ENCODE measurements at places on chromosomes 3 and 15.

DNA sequence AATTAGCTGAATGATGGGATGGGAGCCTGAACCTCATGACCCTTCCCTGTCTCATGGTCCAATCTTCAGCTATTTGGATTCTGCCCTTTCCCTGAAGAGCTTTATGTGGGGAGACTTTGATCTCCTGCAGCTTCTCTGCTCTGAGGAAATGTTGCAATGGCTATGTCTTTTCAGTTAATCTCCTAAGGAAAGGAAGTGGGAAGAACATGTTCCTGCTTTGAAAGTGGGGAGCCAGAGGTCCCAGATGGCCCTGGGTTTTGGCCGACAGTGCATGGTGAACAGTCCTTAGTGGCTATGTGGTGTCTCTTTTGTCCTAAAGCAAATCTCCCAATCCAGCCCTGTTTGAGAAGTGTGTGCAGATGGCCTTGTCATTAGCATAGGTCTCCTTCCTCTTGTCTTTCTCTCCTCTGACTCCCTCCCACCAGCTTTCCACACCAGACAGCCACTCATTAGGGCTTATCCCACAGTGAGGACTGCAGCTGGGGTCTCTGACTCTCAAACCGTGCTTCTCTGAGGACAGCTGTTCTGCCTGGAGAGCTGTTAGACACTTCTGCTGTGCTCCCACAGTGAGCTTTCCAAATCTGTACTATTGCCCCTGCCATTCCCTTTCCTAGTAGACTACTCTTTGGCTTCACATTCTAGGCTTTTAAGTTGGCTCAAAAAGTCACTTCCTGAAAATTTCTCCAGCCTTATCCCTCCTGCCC lies 365.8 kb upstream of the UMPS start:
- DNase-seq = no peak

- peak; percentile 88 for DNase-seq
These were observed 549.6 kb upstream of the CCDC54 start for GRCh38 chr3:106827515-106828213.

- DNase-seq = no peak
These were observed 52.8 kb downstream of the FAM43A start for GRCh38 chr3:194738254-194739093.

DNA sequence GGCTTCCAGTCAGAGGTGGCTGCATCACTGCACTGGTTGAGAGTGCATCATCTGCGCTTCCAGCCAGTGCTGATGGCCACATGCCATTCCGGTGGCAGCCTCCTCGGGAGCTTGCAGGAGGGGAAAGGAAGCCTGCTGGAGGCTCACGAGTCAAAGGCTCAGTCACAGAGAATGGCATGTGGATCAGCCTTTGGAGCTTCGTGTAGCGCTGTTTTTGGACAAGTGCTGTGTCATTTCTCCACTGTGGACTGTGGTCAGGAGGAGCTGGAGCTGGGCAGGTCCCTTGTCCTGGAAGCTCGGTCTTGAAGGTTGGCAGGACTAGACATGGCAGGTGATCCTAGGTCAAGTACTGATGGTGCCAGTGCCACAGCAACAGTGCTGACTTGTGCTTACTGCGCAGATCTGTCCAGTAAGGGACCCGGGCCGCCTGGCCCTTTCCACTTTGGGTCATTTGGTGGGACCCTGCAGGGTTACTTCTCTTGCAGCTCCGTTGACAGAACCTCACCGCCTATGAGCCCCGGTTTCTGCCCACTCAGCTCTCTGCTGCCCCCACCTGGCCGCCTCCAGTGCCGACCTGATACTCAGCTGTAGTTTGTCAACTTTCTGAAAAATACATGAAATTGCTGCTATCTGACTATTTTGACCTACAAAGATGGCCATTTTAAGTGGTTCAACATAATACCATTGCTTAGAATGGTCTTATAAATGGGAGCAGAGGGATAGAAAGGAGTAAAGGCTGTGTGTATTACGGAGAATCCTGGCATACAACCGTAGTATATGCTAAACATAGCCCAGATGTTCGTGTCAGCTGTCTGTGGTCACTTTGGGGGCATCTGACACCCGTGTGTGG lies 27.6 kb upstream of the TRPM1 start:
- peak; percentile 19 for DNase-seq

GRCh38 chr3:45626096-45626887 lies 31.7 kb downstream of the LIMD1 start:
- no peak for DNase-seq

DNA sequence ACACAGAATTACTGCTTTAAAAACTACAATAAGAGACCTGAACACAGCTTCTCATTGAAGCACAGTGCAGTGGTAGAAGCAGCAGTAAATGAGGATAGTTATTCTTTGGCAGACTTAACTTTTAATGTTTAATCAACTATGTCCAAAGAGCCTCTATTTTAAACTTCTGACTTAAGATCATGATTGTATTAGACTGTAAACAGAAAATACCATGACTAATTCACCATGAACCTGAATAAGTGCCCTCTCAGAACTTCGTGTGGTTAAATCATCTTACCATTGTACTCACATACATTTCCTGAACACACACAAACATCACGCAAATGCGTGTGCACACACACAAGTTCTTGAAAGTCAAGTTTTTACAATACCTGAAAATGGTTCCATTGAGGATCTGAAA lies 13.9 kb downstream of the CEP152 start:
- peak; percentile 58 for DNase-seq

DNA sequence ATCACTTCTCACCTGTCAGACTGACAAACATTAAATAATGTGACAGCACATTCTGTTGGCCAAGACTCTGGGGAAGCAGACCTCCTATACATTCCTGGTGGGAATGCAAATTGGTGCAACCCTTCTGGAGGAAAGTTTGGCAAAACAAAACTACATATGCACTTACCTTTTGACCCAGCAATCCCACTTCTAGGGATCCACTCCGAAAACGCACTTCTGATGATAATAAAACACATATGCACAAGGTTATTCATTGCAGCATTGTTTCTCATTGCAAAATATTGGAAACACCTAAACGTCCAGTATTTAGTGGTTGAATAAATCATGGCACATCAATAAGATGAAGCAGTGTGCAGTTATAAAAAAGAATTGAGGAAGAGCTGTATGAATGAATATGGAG lies 145.5 kb upstream of the ABHD17C start:
- DNase-seq = no peak

- DNase-seq = peak; percentile 68
These were observed 1.3 kb upstream of the ZBTB47 start for GRCh38 chr3:42652251-42652610.

DNA sequence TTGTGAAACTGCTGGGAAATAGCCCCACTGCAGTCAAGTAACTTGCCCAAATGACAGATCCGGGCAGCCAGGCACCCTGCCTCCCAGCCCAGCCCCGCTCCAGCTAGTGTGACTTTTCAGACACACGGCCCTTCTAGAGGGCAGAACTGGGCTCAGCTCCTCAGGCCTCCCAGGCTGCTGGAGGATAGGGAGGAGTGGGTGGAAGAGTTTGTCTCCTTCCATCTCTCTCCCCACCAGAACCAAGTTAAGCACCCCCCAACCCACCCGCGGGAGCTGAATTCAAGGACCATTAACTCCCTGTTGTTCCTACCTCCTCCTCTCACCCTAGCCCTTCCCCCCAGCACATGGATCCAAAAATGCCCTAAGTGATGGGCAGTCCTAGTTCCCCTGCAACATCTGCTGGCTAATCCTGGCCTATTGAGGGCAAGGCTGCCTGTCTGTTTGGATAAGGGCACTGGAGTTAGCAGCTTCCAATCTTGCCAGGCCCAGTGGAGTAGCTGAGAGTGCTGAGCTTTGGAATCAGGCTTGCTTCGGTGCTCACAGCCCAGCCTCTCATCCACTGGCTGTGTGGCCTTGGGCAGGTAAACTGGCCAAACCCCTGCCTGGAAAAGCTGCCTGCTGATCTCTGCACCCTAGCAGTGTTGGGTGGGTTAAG lies 3.1 kb downstream of the CCDC33 start:
- no peak for DNase-seq

DNA sequence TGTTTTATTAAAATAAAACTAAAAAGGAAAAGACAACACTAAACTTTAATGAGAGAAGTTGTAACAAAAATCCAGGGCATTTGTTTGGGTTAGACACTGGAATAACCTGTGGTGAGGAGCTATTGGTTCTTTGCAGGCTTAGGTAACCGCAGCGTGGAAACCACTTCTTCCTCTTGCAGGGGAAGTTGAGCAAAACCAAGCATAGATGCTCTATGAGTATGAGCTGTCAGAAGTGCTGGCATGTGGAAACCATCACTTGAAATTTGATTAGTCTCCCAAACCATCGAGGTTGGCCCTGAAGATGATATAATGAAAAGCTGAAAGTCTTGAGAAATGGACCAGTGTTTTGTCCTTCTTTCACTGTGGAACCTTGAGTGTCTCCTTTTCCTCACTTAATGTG lies 127.1 kb upstream of the RBMS3 start:
- no peak for DNase-seq

- no peak for DNase-seq
These were observed 101.5 kb upstream of the IL12A start for GRCh38 chr3:159887168-159887567.

GRCh38 chr3:150101016-150101415 lies 130.3 kb upstream of the PFN2 start:
- no peak for DNase-seq

GRCh38 chr3:48196611-48197010 lies 8.4 kb upstream of the CDC25A start:
- no peak for DNase-seq

DNA sequence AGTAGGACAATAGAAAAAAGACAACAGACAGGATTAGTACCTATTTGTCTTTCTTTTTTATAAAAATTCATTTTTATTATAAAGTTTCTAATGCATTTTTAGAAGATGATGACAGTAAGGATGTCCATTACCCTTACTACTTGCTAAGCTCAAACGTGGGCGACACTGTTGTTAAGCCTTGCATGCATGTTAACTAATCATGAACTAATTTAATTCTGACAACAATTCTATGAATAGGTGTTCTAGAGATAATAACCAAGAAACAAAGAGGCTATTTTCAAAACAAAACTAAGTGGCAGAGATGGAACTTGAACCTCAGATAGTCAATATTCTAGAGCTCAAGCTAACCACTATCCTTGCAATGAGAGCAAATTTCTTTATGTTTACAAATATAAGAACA lies 247.9 kb downstream of the GBE1 start:
- DNase-seq = no peak

DNA sequence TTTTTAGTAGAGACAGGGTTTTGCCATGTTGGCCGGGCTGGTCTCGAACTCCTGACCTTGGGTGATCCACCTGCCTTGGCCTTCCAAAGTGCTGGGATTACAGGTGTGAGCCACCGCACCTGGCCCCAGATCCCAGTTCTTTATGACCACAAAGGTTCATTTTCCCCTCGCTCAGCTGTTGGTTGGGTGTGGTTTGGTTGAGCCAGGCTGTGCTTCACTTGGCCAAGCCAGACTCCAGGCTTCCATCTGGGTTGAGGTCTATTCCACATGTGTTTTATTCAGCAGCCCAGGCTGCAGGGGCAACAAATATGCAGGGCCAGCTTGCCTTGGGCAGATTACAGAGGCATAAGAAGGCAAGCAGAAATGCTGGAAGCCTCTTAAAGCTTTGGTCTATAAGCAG lies 13.7 kb downstream of the CGNL1 start:
- no peak for DNase-seq

- DNase-seq = no peak
These were observed 797.1 kb downstream of the ROBO1 start for GRCh38 chr3:78970656-78971055.

GRCh38 chr3:69364354-69364753 lies 21.5 kb downstream of the FRMD4B start:
- peak; percentile 80 for DNase-seq

DNA sequence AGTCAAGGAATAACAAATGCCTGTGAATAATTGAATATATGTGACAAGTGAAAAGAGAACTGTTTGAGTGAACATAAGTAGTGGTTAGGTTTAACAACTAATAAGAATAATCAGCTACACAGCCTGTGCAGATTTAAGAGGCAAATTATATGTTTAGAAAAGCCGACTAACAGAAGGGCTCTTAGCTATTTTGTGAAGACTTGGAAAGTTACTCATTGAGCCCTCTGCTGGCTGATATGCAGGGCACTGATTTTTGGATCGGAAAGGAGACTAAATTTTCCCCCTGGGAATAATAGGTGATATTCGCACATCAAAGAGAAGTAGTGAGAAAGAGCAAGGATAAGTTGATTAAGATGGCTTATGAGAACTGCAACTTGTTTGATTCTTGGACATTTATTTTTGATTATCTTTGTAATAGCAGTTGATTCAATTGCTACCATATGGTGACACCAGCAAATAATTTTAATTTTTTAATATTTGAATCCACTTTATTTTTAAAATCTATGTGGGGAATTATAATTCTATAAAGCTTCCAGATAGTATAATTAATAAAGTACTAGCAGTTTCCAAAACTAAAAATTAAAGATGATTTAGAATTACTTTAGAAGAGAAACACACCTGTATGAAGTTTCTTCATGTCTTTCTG lies 156.2 kb downstream of the NLGN1 start:
- DNase-seq = peak; percentile 21

GRCh38 chr15:56327721-56328502 lies 37.3 kb upstream of the TEX9 start:
- no peak for DNase-seq

DNA sequence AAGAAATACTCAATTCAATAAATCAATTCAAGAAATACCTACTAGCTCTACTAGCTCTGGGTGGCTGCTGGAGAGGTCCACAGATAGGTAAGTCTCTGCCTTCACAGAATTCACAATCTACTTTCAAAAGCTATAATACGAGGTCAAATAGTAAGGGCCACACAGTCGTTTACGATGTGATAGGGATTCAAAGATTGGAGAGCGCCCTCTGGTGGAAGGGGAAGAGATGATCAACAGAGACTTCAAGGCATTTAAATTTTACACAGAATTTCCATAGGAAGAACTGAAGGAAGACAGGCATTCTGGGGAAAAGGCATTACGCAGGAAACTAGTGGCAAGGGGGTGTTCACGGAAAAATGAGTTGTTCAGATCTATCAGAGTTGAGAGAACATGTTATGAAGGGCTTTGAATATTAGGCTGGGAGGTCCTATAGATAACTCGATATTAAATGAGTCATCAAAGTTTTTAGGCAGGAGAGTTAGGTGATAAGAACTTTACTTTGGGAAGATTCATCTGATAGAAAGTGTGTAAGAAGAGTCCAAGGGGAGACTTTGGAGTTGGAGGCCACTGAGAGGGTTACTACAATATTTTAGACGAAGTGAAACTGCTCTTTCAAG lies 128.8 kb downstream of the FRMD5 start:
- DNase-seq = peak; percentile 76

DNA sequence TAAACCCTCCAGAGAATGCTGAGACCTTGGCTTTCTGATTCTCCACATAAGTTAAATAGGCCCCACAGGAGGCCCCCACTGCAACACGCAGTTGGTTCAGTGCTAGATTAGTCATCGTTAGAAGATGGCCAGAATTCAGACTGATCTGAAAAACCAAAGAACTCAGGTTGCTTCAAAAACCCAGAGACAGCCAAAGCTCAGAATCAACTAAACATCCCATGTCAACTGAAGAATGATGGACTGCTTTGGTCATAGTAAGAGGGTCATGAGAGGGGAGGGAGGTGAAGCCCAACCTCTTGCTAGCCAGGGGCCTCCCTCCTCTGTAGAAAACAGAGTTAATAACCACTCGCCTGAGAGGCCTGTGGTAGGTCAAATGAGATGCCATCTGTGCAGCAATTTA lies 93.1 kb downstream of the AKAP13 start:
- DNase-seq = peak; percentile 50
